Bronchial epithelial cell (primary cell): ENCODE measurements at places on chromosomes 3 and 15. TPM values are rescaled to one million over a fixed set of nuclear protein-coding genes. Genes with fewer than 3 reads are reported as not detected.

- DNase-seq = no peak
Measured at GRCh38 chr15:73737535-73737934, 15.6 kb downstream of the INSYN1 start.

- peak; percentile 91 for DNase-seq
Measured at GRCh38 chr3:161266731-161267150, 45.6 kb downstream of the NMD3 start.

GRCh38 chr3:105959851-105960250 is 91.0 kb upstream of the CBLB start:
- no peak for DNase-seq

GRCh38 chr15:80878242-80878866 is 99.2 kb downstream of the CEMIP start:
- DNase-seq = no peak

- DNase-seq = peak; percentile 36
Measured at GRCh38 chr3:37712918-37713817, 148.5 kb upstream of the CTDSPL start.

GRCh38 chr3:183244981-183245476 is 8.0 kb upstream of the B3GNT5 start:
- DNase-seq = no peak

DNA sequence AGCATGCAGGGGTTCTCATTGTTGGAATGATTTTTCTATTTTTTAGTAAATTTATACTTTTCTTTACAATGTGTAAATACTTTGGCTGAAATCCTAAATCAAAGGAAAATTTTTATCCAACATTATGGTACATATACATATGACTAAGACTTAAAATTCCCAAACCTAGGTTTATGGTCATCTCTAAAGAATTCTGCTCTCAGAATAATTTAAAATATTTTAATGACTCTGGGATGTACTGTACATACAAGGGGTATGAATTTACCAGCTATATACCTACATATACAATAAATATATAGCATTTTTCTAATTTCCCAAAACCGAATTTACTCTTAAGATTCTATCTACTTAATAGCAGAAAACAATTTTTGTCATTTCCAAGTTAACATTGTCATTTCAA is 137.9 kb upstream of the POU1F1 start:
- DNase-seq = no peak

GRCh38 chr3:25856902-25857518 is 67.1 kb downstream of the OXSM start:
- peak; percentile 53 for DNase-seq

GRCh38 chr3:159830523-159831154 is 158.0 kb upstream of the IL12A start:
- no peak for DNase-seq

DNA sequence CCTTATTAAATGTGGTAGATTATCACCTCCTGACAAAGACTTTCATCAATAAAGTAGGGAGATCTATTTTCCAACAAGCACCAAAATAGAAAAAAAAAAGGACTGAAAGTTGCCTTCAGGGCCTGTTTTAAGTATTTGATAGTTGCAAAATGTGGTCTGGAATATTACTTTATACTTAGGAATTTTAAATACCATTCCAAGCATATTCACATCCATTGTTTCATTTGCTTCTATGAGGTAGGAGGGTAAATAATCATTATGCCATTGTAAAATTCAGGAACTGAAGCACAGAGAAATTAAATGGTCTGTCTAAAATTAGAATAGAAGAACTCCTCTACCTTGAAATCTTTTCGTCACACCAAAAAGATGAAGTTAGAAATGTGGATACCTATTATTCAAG is 110.0 kb downstream of the TMCC1 start:
- DNase-seq = no peak

HMCES gene
- 30.5 and 35.6 TPM in 2 replicates for total RNA-seq

NDUFB4 gene
- total RNA-seq = 9.7 and 20.4 TPM in 2 replicates

GOLGA8J gene
- not detected in 2 replicates for total RNA-seq
